ENCODE measurements at places on chromosomes 13 and 19. TPM values are rescaled to one million over a fixed set of nuclear protein-coding genes. Genes with fewer than 3 reads are reported as not detected.

Gene MEF2B
- not detected for polyA plus RNA-seq

Gene TEX29
- not detected for polyA plus RNA-seq

DNA sequence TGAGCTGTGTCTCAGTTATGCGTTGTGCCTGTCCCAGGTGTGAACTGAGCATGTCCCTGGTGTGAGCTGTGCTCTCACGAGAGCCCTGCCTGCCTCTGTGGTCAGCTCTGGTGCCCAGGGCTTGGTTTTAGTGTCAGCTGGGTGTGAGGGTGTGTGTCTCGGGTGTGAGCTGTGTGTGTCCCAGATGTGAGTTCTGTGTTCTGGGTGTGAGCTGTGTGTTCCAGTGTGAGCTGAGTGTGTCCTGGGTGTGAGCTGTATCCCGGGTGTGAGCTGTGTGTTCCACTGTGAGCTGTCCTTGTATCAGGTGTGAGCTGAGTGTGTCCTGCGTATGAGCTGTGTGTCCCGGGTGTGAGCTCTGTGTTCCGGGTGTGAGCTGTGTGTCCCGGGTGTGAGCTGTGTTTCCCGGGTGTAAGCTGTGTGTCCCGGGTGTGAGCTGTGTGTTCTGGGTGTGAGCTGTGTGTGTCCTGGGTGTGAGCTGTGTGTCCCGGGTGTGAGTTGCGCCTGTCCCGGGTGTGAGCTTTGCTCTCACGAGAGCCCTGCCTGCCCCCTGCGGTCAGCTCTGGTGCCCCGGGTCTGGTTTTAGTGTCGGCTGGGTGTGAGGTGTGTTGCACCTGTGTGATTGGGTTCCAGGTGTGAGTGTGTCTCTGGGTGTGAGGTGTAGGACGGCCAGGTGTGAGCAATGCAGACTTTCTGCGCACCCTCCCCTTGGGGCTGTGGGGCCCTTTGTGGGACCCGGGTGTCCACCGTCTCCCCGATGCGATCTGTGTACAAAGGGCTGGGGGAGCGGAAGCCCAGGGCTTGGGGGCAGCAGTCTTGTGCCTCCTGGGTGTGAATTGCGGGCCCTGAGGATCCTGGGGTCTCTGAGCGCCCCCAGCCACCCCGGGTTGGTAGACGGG lies 7.1 kb upstream of the PEAK3 start:
- no peak for DNase-seq

DNA sequence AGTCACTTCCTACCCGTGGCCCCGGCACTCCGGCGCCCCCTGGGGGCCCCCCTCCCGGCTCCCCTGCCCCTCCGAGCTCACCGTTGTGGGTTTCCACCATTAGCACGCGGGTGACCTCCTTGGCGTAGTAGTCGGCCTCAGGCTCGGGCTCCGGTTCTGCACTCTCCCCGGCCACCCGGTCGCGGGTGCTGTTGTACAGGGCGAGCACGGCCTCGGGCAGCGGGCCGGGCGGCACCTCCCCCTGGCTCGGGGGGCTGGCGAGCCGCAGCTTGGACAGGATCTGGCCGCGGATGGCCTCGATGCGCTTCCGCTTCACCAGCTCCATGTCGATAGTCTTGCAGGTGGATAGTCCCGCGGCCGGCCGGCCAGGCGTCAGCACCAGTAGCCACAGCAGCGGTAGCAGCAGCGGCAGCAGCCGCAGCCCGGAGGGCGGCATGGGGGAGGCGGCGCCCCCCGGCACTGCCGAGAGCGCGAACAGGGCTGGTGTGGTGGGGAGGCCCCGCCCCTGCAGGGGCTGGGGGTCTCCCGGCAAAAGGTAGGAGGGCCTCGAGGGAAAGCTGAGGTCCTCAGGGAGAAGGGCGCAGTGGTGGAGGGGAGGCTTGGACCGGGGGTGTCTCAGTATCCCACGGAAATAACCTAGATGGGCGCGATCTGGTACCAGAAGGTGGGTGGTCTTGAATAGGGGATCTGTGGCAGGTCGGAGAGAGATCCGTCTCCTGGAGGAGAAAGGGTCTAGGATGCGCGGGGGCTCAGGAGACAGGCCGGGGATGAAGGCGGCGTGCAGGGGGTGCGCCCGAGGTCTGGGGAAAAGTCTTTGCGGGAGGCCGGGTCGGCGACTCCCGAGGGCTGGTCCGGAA lies 885 bp downstream of the TGFB1 start:
- peak; percentile 72 for DNase-seq

All from CD8-positive, alpha-beta memory T cell (primary cell).